Fibroblast of skin of left quadriceps (primary cell): ENCODE measurements at places on chromosomes 4 and X.

DNA sequence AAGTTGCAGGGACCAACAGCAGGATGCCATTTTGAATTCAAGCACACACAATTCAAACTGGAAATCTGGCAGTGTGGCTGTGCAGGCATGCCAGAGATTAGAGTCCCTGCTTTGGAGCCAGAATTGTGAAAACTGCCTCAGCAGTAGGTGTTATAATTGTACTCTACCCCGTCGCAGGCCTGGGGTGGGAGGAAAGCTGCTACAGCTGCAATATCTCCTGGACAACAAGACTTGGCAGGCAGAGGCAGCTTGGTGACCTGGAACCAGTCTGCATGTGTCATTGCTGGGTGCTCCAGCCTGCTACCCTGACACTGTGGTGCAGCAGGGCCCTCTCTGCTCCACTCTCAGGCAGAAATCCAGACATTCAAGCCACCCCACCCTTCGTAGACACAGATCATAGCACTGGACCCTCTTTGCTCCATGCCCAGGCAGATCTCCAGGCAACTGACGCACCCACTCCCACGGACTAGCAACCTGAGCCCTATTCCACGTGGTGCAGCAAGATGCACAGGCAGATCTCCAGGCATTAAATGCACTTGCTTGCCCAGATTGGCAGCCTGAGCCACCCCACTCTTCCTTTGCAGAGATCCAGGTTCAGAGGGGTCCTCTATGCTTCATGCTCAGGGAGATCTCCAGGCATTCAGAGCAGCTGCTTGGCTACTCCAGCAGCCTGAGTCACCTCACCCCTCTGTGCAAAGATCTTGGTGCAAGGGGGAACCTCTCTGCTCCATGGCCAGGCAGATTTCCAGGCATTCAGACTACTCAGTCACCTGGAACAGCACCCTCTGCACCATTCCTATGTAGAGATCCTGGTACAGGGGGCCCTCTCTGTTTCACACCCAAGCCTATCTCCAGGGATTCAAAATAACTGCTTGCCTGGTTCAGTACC, 140.5 kb downstream of the LRBA start:
- DNase-seq: no peak

GRCh38 chr4:159828687-159829086, 725.8 kb downstream of the RAPGEF2 start:
- DNase-seq: no peak

GRCh38 chrX:85378461-85378860, 1.0 kb downstream of the POF1B start:
- DNase-seq: no peak

DNA sequence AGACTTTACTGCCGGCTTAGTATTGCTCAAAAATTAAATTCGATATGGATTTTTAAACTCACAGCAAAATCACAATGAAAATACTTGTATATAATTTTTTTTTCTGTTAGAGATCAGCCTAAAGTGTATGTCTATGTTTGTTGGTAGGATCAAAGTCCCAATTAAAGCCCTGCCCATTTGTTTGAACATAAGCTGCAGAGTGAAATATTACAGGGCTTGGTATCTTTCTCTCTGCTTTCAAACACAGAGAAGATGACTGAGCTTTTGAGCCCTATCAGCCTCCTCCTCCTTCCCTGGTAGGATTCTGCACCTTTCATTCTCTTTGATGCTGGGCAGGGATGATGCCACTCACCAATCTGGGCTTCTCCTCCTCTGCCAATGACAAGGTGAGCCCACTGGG, 345.4 kb downstream of the PPP1R2C start:
- DNase-seq: no peak

DNA sequence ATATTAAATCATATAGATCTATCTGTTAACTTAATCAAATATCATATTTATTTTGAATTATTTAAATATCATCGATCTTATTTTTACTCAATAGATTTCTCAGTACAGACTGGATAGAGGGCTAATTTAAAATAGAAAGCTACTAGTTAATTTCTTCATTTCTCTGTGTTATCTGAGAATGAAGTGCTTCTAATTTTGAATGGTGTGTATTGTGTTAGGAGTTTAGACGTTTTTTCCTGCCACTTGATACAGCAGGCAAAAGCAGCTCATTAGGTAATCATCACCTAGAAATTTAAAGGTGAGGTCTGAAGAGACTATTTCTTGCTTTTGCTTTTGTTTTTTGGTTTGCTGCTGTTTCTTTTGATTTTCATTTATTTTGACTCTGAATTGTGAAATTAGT, 948.8 kb upstream of the TENM3 start:
- no peak for DNase-seq

DNA sequence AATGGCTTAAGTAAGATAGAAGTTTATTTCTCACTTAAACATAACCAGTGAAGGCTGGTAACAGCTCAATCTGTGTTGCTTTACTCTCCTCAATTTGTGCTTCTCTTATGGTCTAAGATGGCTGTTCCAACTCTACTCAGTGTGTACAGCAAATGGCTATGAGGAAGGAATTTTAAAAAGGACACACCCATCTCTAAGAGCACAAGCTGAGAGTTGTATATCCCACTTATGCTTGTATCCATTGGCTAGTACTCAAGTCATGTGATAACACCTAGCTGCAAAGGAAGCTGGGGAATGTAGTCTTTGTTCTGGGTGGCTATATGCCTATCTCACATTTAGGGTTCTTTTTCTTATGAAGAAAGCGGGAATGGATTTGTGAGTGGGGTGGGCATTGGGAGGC, 63.3 kb downstream of the GPAT3 start:
- DNase-seq: peak; percentile 13

GRCh38 chr4:171017593-171017992, 795.6 kb upstream of the GALNTL6 start:
- no peak for DNase-seq

DNA sequence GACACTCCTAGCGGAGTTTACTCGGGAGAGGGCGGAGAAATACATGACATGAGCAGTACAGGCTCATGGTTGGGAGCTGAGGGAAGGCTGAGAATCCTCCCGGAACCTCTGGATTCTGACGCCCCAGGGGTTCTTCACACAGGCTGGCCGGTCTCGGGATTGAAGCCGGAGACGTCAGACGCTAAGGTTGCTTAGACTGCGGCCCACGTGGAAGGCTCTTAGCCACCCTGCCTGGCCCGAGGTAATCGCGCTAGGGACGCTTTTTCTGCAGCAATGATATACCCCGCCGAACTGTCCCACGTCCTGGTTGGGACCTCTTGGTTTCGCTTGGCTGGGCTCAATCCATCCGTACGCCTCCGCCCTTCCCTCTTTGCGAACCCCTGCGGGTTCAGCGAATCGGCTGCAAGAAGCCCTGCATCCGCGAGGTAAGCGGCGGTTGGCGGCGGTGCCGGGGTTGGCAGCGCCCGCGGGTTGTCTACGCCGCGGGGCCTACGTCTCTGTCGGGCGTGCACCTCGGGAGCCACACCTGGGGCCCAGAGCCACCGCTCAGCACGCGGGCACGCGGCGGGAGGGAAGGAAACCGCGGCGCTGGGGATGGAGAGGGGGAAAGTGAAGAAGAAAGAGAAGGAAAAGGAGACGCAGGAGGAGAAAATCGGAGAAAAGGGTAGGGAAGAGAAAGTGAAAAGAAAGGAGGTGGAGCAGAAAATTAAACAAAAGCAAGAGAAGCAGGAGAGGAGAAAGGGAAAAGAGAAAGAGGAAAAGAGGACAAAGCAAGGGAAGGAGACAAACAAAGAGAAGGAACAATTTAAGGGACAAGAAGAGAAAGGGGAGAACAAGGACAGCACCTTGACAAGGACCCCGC, at the start of gene ARL9:
Gene ARL9 (plus strand): TSS at position 523 of the 862 bp plus-strand sequence. CDS start 72 bp downstream, at position 595.
- peak; percentile 21 for DNase-seq

- no peak for DNase-seq
These were observed 163.2 kb downstream of the ANK2 start for GRCh38 chr4:113212613-113213012.

DNA sequence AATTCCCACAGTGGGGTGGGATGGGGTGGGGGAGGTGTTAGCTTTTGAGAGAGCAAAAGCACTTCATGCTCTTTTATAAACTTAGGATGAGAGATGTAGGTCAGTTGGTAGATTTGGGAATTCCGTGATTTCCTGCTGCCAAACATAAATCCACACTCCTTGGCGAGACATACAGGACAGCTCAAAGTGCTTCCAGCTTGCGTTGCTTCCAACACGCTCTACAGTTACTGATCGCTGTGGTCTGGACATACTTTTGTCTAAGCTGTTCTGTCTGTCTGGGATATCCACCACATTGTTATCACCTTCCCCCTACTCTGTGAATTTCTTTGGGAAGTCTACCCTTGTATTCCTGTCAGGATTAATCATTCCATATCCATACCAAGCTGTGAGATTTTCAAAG, 117.5 kb downstream of the RAPGEF2 start:
- peak; percentile 20 for DNase-seq

DNA sequence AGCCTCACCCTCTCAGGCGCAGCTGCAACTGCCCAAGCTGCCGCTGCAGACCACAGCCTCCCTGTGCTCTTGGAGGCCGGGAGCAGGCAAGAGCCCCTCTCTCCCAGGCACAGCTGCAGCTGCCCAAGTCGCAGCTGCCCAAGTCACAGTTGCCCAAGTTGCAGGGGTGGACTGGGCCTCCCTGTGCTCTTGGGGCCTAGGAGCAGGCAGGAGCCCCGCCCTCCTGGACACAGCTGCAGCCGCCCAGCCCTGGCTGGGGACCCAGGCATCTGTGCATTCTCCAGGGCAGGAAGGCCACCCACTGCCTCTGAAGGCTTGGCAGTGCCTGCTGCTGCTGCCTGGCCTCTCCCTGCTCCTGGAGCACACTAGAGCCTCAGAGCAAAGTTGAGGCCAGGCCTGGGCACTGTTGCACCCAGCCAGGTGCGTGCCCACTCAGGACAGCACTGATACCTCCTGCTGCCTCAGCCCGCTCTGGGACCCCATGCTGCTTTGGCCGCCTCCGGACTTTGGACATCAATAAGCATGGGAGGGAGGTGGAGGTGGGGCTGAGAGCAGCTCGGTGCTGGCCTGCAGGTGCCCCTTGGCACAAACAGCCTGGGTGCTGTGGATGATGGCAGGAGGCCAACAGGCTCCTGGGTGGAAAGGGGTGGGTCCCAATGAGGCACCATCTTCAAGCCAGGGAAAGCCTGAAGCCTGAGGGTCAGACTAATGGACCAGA, 247.5 kb downstream of the PDGFC start:
- DNase-seq: no peak

DNA sequence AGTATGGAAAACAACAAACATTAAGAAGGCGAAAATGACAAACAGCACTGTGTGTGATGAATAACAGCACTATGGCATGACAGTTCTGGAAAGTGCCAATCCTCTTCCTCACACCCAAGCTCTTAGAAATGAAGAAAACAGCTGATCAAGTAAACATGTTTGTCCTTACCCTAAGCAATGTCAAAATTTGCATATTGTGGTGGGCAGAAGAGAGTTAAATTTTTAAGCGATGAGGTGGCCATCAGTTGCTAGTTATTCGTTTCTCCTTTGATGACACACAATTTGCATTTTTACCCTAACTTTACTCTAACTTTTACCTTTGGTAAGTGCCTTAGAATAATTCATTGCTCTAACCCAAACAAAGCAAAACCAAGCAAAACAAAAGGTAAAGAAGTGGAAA, 8.8 kb downstream of the PROM1 start:
- no peak for DNase-seq

GRCh38 chr4:140316799-140317198, 56.6 kb upstream of the SCOC start:
- no peak for DNase-seq

DNA sequence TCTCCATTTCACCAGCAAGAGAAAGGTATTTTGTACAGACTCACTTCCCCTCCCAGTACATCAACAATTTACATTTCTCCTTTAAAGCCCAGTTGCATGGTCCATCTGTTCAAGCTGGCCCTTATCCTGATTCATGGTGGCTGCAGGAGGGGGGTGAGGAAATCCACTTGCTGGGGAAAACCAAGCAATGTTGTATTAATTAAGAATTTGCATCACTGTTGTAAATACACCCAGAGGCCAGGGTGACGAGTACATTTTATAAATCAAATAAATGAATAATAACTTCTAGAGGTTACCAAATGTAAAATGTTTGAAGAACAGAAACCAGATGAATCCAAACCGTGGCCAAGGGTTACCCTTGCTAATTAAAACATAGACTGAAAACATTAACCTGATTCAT, 395.9 kb upstream of the INTU start:
- peak; percentile 87 for DNase-seq

GRCh38 chr4:56976837-56977320, 527 bp downstream of the NOA1 start:
- no peak for DNase-seq

- DNase-seq: no peak
These were observed 205.4 kb downstream of the CFAP299 start for GRCh38 chr4:80540785-80541469.

DNA sequence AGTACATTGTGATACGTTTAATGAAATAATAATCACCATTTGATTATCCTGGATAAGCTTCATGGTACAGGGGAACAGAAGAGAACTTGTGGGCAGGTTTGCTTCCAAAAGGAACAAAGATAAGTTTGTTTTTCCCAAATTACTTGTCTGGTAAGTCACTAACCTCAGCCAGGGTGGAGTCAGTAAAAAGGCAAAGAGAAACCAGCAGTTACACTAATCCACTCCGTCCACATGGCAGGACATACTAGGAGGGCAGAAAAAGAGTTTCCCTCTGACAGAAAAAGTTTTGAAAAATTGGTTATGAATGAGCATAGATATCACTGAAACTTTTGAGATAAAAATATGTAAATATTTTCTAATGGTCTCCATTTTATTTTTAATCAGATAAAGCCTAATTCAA, 285.9 kb downstream of the IL15 start:
- DNase-seq: no peak

DNA sequence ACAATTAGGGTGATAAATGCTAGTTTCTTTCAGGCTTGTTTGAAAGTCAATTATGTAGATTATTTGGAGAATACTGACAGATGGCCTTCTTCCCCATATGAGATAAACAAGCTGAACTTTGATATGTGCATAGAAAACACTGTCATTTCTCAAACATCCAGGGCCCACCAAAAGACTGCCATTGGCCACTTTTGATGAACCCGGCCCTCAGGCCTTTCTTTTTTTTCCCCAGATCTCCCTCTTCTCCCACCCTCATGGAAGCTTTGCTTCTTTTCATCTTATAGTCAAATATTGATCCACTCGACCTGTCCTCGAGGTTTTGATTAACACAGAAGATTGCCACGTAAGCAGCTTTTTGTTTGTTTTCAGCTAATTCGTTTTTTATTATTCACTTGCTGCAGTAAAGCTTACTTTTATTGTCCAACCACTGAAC, 377.4 kb downstream of the SMARCA1 start:
- no peak for DNase-seq

DNA sequence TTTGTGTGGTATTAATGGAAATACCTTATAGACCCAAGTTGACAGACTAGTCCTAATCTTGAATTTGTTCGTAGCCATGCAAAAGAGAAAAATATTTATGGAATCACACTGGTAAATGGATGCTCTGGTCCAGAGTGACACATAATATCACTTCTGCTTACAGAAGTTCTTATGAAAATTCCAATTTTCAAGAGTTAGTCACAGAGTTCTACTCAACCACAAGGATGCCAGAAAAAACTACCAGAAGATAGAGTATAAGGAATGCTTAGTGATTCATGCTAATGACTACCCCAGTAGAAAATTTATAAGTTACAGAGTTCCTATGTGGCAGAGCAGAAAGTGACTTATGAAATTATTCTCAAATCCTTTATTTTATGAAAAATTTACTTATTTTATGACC, 1384.8 kb downstream of the FAM133A start:
- DNase-seq: peak; percentile 64
